AML-193 (cell line): ENCODE measurements at places on chromosomes 6 and 20.
A peak's percentile ranks its signal among the peaks of the same experiment; 100 is the strongest.

DNA sequence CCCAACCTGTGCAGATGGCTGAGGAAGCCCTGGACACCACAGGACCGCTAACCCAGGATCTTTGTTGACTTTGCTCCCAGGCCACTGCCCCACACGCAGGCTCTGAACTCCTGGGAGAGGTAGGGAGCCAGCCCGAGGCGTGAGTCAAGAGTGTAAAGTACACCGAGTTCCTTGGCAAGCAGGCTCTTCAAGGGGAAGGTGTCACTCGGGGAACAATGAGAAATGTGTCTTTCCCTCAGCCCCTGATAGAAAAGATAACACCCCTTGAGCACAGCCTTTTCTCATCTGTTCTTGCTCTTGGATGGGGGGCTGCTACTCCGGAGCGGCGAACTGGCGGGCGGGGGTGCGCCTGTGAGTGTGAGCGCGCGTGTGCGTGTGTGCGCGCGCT lies 472 bp upstream of the EDN3 start:
- DNase-seq, result no peak

GRCh38 chr6:52409499-52409898 lies 10.6 kb upstream of the EFHC1 start:
- DNase-seq, result no peak

DNA sequence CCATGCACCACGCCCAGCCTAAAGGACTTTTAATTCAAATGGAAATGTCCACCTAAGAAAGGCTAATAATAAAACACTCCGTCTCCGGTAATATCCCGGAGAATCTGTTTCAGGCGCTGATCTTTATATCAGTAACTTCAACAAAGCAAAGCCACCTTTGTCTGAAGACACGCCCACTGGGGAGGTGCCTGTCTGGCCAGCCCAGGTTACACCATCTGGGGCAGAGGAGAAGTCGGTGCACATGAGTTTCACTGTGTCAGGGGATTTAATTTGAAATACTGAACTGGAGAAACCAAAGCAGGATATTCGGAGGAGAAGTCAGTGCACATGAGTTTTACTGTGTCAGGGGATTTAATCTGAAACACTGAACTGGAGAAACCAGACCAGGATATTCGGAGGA lies 9.4 kb downstream of the SERPINB6 start:
- no peak for DNase-seq

- no peak for DNase-seq
Measured at GRCh38 chr20:38106461-38106860, 58.6 kb downstream of the TGM2 start.

GRCh38 chr6:35136185-35136584 lies 5.0 kb downstream of the TCP11 start:
- DNase-seq, result no peak

DNA sequence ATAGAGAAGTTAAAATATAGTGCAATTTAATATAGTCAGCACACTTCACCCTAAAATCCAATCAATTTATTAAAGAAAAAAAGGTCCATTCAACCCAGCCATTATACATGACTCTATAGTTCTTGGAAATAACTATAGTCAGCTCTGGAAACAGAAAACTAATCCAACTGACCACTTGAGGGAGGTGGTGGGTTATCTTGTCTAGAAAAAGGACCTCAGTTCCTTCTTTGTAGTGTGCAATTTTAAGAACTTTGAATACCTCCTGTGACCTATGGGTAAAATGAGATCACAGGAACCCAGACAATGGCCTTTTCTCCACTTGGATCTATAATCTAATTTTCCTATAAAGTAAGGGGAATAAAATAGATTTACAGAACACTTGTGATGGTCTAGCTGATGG lies 163.6 kb upstream of the CENPW start:
- DNase-seq, result peak; percentile 69

DNA sequence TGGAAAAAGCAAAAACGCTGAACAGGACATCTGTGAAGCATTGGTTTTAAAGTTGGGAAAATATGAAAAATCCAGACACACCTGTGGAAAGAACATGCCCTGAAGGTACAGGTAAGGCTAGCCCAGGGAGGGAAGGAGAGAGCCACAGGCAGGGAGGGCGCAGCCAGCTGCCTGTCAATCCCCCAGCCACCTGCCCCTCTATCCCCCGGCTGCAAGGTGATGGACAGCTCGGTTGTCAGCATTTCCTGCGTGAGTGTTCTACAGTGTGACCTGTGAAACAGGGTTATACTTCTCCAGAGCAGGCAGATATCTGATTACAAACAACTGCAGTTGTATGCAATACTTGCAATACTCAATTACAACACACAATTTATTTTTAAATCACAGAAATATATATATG lies 358.1 kb downstream of the SMOC2 start:
- DNase-seq, result no peak

GRCh38 chr6:1895721-1896120 lies 286.0 kb downstream of the FOXC1 start:
- DNase-seq, result no peak

- DNase-seq, result no peak
Measured at GRCh38 chr6:75524322-75524972, 30.8 kb upstream of the FILIP1 start.

DNA sequence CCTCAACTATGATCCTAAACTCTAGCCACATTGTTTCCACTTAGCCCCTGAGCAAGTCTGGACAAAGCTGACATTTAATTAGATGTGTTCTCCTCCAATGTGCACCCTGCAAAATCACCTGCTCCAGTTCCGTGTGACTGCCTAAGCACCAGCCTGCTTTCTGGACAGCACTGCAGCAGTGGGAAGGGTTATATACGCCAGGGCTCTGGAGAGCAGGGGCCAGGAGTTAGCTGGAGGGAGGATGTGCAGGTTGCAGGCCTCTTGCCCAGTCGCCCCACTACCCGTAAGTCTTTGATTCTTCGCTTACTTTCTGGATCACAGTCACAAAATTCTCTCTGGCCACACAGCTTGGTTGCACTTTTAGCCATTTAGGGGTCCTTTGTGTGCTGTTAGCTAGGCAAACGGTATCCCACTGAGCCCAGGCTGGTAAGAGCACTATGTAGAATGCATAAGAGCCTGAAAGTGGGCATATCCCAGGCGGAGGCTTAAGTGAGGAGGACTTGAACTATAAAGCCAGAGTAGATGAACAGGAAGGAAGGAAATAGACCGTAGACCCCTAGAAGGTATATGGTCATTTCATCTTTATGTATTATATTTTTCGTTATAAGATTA lies 10.7 kb upstream of the PLEKHG1 start:
- no peak for DNase-seq

DNA sequence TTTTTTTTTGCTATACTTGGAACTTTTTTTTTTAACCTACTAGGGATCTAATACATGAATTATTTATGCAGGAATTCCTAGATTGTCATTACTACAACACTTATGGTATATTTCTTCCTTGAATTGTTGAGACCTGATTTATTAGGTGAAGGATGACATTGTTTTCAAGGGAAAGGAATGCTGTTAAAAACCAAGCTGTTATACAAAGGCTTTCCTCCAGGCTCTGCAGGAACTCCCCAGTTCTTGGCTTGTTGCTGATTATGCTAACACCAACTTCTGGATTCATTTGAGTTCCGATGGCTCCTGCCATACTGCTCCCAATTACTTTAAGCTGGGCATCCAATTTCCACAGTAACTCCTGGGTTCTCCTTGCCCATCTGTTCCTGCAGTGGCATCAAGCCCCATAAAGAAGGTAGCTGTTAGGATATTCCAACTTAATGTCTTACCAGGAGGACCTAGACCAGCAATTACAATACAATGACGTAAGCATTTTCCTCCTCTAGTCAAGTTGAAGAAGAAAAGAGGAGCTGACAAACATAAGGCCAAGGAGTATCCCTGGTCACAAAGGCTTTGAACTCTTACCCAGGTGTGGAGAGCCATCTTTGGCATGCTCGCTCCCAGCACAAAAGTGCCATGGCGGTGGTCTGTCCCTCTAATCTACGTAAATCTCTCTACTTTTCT lies 215.9 kb upstream of the AGPAT4 start:
- no peak for DNase-seq

DNA sequence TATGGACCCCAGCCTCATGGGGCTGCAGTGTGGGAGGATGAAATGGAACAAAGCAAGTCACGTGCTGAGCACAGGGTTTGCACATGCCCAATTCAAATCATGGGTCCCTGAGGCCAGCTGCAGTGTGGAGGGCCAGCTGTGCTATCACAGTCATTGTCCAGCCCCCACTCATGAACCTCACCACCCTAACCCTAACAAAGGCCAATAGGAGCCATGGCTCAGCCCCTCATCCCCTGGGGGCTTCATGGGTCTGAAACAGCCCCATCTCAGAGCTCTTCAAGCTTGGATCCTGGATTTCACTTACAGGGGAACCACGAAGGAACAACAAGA lies 125.6 kb upstream of the MAFB start:
- DNase-seq, result no peak

DNA sequence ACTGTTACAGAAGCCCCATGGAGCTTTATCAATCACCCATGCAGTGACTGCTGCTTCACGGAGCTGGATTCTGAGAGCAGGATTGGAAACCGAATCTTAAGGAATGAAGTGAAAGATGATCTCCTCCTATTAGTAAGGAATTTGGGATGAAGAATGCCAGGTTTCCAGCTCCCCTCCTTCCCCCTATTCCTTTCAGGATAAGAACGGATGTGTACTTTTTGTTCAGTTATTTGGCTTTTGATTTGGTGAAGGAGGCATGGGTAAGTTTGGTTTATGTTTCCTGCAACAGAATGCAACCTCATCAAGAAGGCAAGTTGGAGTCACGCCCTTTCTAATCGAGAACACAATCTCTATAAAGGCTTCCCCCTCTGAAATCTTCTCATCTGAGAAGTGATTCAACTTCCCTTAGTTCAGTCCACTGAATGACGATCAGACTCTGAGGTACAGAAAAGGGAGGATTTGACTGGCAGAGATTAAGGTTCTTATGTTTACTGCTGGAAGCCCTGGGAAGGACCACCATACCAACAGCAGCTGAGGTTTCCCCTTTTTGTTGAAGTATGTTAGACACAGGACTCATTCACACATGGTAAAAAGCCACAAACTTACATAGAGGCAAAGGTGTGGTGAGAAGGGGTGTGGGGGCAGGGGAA lies 5.5 kb downstream of the ELMO2 start:
- peak; percentile 17 for DNase-seq

- no peak for DNase-seq
Measured at GRCh38 chr6:44805238-44805846, 417.8 kb downstream of the CDC5L start.

DNA sequence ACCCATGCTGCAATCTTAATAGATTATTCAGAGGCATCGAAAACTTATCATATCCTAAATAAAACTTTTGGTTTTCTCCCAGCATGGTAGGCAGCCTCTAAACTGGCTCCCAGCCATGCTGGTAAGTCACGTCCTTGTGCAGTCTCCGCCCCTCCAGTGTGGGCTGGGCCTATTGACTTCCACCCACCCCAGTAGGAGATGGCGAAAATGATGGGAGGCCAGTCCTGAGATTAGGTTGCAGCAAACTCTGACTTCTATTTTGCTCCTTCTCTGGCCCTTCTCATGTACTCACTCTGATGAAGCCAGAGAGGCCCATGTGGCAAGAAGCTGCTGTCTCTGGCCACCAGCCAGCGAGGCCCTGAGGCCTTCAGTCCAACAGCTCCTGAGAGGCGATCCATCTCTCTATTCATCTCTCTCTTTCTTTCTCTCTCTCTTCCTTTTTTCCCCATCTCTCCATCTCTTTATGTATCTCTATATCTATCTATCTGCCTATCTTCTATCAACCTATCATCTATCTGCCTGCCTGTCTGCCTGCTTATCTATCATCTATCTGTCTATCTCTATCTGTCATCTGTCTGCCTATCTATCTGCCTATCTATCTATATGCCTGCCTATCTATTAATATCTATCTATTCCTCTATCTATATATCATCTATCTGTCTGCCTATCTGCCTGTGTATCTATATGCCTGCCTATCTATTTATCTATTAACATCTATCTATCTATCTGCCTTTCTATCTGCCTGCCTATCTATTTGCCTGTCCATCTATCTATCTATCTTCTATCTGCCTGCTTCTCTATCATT lies 52.7 kb upstream of the STX16 start:
- no peak for DNase-seq

GRCh38 chr6:33057222-33058150 lies 16.0 kb downstream of the HLA-DPA1 start:
- no peak for DNase-seq

DNA sequence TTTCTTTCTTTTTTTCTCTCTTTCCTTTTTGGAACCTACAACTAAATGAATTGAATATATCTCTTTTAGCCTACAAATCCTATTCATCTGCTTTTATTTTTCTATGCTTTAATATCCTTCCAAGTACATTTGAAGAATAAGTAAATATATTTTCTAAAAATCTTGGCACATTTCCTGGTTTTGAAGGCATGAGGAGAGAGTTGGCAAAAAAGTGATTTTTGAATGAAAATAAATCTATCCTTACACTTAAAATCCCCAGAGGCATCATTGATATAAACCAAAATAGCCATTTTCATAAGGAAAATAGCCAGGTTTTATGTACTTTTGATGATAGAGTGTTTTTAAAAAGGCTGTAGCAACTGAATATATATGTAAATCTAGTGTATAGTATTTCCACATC lies 69.0 kb downstream of the SAMD5 start:
- DNase-seq, result no peak

DNA sequence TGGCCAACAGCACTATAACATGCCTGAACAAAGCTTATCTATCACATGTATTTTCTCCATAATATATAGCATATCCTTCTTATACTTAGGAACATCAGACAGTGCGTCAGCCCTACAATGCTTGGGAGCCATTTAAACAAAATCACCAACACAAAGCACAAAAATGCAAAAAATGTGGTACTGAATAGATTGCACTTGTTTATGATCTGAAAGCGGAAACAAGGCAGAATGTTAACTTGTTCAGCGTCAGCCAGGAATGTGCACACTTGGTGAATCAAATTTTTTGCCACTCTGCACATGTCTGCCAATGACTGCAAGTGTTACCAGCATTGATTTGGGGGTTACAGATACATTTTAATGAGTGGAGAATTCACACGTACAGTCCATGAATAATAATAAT lies 14.8 kb downstream of the SLC35A1 start:
- no peak for DNase-seq

GRCh38 chr20:19835533-19836222 lies 77.6 kb downstream of the RIN2 start:
- DNase-seq, result no peak

DNA sequence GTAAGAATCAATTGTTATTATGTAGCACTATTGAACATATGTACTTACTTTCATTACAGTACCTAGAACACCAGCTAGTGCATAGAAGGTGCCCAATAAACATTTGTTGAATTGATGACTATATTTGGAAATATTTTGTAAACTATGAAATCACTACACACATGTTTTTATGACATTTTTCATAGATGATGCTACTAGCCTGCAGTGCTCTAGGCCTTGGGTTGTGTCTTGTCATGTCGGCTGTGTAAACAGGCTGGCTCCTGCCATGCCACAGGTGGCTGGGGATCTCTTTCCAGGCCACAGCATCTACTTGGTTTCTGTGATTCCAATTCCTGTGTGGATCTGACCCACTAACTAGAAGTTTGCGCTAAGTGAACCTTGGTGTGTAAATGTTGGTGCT lies 43.3 kb upstream of the EDN1 start:
- DNase-seq, result no peak

- peak; percentile 23 for DNase-seq
Measured at GRCh38 chr6:31614075-31614619, 887 bp upstream of the AIF1 start.
